ENCODE measurements at places on chromosomes 13 and 19. TPM values are rescaled to one million over a fixed set of nuclear protein-coding genes. Genes with fewer than 3 reads are reported as not detected.

GRCh38 chr19:50890422-50891252 lies 17.4 kb downstream of the KLK2 start:
- peaks cover 5% of the 10 kb centered on the region for H3K4me1 ChIP-seq
- no peak overlapping the region for H3K27ac ChIP-seq
- no peak for DNase-seq
- H3K4me3 ChIP-seq = no peak overlapping the region

The LGI4 gene
- 71.8 TPM for total RNA-seq

- H3K36me3 ChIP-seq = no peaks in the 10 kb centered on the region
These were observed 19.0 kb downstream of the NCLN start for GRCh38 chr19:3204646-3205275.

The ZNF226 gene
- 23.5 TPM for total RNA-seq

The ZNF136 gene
- total RNA-seq = 6.3 TPM

- no peaks in the 10 kb centered on the region for H3K36me3 ChIP-seq
- no peak overlapping the region for H3K4me3 ChIP-seq
- no peak for DNase-seq
These were observed 373.0 kb downstream of the FGF14 start for GRCh38 chr13:102028868-102029267.
